A549 treated with GW870086 at 1 μM for 4 hours (cell line): ENCODE measurements at places on chromosomes 5 and 9. TPM values are rescaled to one million over a fixed set of nuclear protein-coding genes. Genes with fewer than 3 reads are reported as not detected.

The RMRP gene
- total RNA-seq, result 7.1 to 29.0 TPM in 2 of 5 replicates, not detected in the others

The TAS2R1 gene
- not detected in 5 replicates for total RNA-seq

The CEP120 gene
- 6.6 to 11.4 TPM (median 9.7 TPM) in 5 replicates for total RNA-seq

The KLHL9 gene
- 13.3 to 20.5 TPM (median 18.6 TPM) in 5 replicates for total RNA-seq

The BTNL3 gene
- total RNA-seq, result not detected in 5 replicates

The MLANA gene
- not detected in 5 replicates for total RNA-seq

The CD72 gene
- total RNA-seq, result 0.06 to 0.31 TPM (median 0.14 TPM) in 4 of 5 replicates, not detected in the other

The OLFML2A gene
- 22.6 to 34.2 TPM (median 33.2 TPM) in 5 replicates for total RNA-seq

The PSIP1 gene
- 44.9 to 61.0 TPM (median 55.9 TPM) in 5 replicates for total RNA-seq

The PKN3 gene
- total RNA-seq, result 13.4 to 17.1 TPM (median 14.7 TPM) in 5 replicates

The FCN1 gene
- not detected in 5 replicates for total RNA-seq
